ENCODE measurements at places on chromosomes 11 and 22.
A peak's percentile ranks its signal among the peaks of the same experiment; 100 is the strongest.

- no peak for DNase-seq
Measured at GRCh38 chr11:60970369-60970774, 1.1 kb upstream of the CD6 start.

DNA sequence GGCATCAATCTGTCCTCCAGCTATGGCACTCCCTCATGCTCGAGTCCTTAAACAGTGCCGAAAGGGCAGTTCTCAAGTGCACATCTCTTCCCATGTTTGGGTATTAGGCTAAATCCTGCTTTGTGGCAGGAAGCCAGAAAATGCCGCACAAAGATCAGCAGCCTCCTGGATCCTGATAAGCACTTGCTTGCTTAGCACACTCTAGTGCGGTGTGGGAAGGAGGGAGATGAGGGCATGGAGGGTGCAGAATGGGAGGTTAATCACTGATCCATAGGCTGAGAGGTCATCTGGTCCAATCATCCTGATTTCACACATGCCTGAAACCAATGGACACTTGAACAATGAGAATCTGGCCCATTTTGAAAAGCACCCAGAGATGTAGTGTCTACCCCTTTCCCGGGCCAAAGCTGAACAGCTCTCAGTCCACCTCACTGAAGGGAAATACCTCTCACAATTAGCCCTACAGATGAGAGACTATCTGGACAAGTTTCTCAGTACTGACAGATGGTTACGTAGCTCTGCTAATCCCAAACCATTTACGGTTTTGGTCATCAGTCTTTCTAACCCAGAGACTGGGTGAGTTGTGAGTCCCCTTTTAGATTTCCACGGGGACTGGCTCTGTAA is 29.8 kb upstream of the CHRM4 start:
- no peak for DNase-seq

- no peak for DNase-seq
Measured at GRCh38 chr22:25482868-25483639, 81.4 kb upstream of the GRK3 start.

DNA sequence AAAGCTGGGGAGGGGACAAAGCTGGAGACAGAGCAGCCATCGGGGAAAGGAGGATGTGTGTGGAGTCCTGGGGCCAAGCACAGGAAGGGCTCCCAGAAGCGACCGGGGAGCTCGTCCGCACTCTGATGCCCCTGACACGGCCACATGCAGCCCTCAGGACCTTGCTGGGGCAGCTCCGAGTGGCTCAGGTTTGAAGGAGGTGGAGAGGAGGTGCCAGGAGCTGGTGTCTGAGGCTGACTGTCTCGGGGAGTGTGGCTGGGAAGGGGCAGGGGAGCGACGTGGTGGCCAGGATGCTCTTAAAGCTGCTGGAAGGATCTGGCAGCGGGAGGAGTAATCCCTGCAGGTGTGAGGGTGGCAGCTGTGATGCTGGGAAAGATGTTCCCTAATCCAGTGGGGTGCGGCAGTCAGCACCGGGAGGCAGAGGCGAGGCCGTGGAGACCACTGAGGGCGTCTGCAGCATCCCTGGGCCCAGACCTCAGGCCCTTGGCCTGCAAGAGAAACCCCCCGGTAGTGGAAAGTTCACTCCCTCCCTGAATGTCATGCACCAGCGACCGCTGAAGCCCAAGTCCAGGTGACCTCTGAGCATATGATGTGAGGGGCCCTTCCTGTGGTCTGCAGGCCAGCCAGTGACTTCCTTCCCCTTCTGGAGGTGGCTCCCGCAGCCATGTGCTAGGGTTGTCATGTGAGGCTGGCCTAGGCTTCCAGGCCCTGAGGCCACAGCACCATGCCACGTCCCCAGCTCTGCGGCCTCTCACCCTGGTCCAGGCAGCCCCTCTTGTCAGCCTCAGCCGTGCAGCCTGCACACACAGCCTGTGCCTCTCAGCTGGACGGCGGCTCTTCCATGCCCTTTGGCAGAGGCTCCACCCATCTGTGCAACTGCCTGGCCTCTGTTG is 17.2 kb upstream of the CTSD start:
- no peak for DNase-seq

DNA sequence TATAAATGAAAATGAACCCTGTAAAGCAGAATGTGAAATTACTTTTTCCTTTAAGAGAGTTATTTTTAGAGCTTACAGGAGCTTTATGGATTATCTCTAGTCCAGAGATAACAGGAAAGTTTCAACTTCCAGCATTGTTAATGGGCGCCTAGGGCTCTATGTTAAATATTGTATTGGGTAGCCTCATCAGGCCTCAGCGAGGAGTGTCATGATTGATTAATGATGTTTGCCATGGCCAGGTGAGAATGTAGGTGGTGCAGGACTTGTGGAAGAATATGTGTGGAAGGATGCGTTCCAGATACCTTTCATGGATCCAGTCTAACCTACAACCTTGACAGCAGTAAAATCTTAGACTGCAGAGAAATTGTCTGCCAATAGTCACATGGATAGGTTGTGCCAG is 50.6 kb downstream of the ME3 start:
- no peak for DNase-seq

GRCh38 chr11:106031202-106031810 is 9.3 kb upstream of the MSANTD4 start:
- no peak for DNase-seq

DNA sequence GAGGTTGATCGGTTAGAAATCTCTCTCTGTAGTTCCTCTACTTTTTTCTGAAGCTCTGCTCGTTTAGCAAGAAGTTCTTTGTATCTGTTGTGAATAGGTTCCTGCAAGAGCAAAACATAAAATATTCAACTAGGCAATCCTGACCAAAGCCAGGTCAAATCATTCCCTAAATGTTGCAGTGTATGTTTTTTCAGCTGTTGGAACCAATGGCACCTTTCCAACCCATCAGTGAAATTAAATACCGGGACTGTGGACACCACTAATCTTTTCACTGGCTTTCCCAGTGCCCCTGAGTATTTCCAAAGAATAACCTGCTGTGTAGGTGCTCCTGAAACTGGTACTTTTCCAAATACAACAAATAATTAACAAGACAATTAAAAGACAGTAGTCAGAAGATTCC is 45.1 kb downstream of the CEP57 start:
- DNase-seq, result no peak

- DNase-seq, result no peak
Measured at GRCh38 chr22:49623715-49624114, 204.0 kb downstream of the BRD1 start.

DNA sequence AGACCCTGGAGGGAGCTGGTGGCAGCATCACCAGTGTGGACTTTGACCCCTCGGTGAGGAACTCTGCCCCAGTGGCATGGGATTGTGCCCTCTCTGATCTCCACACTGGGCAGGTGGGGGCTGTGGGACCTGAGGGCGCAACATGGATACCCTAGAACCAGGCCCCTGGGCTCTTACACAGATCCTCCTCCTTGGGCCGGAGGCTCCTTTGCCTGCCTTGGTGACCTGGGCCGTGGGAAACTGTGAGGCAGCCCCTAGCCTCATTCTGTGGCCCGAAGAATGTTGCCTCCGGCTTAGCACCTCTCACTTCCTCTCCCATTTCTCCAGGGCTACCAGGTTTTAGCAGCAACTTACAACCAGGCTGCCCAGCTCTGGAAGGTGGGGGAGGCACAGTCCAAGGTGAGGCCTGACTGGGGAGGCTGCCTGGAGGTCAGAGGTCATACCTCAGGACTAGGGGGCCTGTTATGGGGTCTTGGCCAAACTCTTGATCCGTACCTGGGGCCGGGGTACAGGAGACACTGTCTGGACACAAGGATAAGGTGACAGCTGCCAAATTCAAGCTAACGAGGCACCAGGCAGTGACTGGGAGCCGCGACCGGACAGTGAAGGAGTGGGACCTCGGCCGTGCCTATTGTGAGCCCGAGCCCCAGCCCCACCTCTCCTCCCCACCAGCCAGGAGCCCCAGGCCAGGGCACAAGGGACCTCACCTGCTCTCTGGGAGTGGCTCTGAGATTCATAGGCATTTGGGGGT is 12.2 kb downstream of the ATG16L2 start:
- DNase-seq, result no peak

- no peak for DNase-seq
Measured at GRCh38 chr11:114125531-114125930, 66.0 kb downstream of the ZBTB16 start.

DNA sequence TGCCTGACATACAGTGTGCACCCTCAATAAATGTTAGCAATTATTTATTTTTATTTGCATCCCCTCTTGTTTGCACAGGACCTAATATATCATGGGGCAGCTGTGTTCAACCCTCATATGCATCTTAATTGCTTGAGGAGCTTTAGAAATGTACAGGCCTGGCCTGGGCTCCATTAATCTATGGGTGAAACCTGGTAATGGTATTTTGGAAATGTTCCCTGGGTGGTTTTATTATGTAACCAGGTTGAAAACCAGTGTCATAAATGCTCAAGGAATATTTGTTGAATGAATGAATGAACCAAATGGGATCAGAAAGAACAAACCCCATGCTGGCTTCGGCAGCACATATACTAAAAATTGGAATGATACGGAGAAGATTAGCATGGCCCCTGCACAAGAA is 84.0 kb upstream of the PICALM start:
- DNase-seq, result no peak

DNA sequence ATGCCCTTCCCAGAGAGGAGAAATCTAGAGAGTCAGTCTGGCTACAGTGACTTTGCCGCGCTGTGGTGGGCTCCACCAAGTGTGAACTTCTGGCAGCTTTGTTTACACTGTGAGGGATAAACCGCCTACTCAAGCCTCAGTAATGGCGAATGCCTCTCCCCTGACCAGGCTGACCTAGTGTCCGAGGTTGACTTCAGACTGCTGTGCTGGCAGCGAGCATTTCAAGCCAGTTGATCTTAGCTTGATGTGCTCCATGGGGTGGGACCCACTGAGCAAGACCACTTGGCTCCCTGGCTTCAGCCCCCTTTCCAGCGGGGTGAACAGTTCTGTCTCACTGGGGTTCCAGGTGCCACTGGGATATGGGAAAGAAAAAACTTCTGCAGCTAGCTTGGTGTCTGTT is 38.6 kb upstream of the PTH start:
- no peak for DNase-seq

DNA sequence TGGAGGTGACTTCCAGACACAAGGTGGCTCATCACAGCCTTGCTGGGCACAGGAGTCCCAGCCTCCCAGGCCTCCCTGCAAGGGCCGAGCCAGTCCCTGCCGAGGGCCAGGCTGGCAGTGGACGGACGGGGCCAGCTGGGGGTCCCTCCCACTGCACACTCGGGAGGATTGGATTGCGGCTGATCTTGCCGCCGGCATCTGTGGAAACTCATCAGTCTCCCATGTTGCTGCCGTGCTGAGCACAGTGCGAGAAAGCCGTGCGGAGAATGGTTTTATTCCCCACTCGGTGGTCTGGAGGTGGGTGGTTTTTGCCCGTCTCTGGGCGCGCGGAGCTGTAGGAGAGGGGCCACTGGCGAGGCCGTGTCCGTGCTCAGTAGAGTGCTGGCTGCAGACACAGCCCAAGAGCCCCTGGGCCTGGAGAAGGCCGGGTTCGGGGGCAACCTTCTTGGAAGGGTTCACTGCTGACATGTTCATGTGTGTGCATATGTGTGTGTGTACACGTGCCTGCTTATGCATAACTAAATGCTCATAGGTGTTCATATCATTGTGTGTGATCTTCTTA is 1246.4 kb downstream of the BRD1 start:
- DNase-seq, result no peak

DNA sequence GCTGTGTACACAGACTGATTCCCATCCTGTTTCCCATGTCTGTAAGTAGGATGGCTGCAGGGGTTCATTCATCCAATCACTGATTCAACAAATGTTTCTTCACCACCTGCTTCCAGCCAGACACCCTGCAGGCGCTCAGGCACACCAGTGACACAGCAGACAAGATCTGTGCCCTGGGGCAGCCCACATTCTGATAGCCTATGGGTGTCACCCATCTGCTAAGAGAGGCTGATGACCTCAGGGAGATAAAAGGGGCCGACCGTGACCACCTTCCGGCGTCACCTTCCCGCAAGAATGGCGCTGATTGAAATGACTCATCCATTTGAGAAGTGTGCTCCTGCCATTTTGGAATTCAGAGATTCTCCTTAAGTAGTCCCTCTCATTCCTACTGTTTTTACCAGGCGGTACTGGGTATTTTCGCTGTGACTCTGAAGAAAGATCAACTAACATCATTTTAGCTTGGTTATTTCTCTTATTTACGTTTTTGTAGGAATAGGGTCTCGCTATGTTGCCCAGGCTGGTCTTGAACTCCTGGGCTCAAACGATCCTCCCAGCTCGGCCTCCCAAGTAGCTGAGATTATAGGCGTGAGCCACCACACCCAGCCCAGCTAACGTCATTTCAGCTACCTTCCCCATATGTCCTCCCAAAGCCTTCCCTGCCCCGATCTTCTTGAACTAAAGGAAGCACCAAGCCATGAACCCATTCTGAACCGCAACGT is 73.2 kb upstream of the BID start:
- no peak for DNase-seq

- DNase-seq, result no peak
Measured at GRCh38 chr11:82732734-82733443, 775 bp downstream of the FAM181B start.

DNA sequence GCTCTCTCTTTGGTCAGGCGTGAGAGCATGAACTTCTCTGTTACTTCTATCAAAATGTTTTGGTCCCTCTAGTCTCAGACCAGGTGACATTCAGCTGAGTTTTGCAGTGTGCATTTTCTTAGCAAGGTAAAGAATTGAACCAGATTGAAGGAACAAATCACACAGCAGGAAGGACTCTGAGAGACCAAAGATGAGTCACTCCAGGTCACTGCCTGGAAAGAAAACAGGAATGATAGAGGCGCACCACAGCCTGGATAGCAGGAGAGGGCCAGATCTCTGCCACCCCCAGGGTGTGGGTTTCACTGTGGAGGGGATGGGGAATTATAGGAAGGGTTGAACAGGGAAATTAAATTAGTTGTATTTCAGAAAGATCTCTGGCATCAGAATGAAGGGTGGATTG is 788.3 kb downstream of the NTM start:
- no peak for DNase-seq

- peak; percentile 22 for DNase-seq
Measured at GRCh38 chr11:65440831-65441499, 18.4 kb downstream of the NEAT1 start.

GRCh38 chr22:37244114-37244921 is at the start of gene RAC2:
TSS of gene RAC2 (minus strand) at chr22:37244269. CDS start at chr22:37244148, 121 bp downstream.
- DNase-seq, result no peak

DNA sequence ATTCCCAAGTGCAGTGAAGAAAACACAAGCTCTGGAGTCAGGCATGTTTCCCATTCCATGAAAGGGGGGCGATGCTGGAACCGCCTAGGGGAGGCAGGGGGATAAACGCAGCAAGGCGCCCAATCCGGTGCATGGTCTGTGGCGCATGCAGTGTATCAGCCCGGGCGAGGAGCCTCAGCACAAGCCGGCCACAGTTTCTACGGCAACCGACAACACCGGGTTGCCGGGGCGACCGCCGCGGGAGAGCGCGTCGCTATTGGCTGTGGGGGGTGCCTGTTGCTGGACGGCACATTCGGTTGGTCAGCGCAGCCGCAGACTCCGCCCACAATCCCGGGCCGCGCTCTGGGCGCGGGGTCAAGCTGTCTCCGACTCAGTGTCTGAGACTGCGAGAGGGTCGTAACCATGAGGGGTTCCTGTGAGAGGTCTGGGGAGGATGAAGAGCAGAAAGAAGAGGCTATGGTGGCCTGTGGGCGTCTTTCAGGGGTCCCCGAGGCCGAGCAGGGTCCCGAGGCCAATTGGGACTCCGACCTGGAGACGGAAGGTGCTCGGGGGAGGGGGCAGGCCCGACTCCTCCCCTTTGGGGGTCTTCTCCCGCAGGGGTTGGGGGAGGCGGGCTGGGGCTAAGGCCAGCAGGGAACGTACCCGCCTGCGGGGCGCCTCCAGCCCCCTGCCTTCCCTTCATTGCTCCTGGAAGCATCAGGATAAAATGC is at the start of gene LRRC74B:
Gene LRRC74B, plus strand, starts transcription at position 362 of the 710 bp plus-strand sequence. Its CDS starts 41 bp downstream, at position 403.
- DNase-seq, result peak; percentile 90

- DNase-seq, result no peak
Measured at GRCh38 chr11:114359342-114359741, 41.0 kb downstream of the C11orf71 start.

GRCh38 chr22:42683578-42684283 is 34.5 kb upstream of the CYB5R3 start:
- DNase-seq, result peak; percentile 47

All from stromal cell of bone marrow (primary cell).